ENCODE measurements at places on chromosomes 11 and 22.
A peak's percentile ranks its signal among the peaks of the same experiment; 100 is the strongest.

- DNase-seq, result no peak
Measured at GRCh38 chr22:44042249-44043218, 18.4 kb downstream of the PARVB start.

- DNase-seq, result peak; percentile 55
Measured at GRCh38 chr22:25942856-25943411, 200.9 kb downstream of the MYO18B start.

- no peak for DNase-seq
Measured at GRCh38 chr11:99568808-99569207, 548.1 kb downstream of the CNTN5 start.

DNA sequence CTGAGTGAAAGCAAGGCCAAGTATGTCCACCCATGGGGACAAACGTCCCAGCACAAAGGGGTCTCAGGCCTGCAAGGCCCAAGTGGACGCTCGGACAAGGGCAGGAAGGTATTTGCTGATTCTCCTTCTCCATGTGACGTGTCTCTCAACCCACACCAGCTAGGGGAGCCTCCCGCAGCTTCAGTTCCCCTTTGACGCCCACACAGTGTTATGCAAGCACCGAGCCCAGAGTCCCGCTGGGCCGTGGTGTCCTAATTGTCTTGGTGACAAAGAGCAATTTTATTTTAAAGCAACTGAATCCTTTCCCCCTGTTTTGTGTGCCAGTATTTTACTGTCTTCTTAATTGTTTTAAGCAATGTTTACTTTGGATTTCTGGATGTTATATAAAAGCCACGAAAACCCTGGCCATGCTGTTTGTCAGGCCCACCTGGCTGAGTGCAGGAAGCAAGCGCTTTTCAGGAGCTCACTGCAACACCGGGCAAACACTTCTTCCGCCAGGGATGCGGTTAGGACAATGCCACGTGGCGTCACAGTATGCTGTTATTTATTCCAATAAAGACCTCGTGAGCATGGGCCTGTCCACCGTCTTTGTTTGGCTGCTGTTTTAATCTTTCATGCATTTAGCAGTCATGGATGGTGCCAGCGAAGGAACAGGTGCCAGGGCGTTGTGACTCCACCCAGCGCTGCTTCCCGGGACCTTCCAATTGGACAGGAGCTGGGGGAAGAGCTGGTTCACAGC, 8.2 kb upstream of the PARVG start:
- no peak for DNase-seq

DNA sequence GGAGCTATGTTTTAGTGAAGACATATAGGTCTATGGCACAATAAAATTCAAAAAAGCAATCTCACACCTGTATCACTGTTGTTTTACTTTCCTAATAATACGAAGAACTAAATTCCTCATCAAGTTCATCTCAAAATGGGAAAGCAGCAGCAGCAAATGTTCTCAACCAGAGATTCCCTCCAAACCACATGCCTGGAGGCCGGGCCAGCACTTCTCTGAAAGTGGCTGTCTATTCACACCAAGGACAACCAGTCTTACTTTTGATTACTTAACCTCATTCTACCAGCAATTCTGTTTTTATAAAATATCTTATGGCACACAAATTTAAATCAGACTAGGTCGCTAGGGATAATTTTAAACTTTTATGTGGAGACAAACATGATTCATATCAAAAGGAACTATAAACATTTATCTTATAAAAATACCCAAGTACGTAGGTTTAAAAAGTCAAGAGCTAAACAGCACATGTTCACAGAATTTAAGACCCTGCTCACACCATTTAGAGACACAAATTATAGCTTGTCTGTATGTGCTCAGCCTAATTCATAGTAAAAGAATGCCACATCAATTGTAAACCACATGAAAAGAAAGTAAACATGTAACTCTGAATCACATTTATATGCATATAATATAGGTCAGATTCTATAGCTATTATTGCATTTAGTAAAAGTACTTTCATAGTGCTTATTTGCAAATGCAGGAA, 46.1 kb downstream of the RRAS2 start:
- DNase-seq, result no peak

- no peak for DNase-seq
Measured at GRCh38 chr22:36152088-36152487, 8.5 kb downstream of the APOL3 start.

DNA sequence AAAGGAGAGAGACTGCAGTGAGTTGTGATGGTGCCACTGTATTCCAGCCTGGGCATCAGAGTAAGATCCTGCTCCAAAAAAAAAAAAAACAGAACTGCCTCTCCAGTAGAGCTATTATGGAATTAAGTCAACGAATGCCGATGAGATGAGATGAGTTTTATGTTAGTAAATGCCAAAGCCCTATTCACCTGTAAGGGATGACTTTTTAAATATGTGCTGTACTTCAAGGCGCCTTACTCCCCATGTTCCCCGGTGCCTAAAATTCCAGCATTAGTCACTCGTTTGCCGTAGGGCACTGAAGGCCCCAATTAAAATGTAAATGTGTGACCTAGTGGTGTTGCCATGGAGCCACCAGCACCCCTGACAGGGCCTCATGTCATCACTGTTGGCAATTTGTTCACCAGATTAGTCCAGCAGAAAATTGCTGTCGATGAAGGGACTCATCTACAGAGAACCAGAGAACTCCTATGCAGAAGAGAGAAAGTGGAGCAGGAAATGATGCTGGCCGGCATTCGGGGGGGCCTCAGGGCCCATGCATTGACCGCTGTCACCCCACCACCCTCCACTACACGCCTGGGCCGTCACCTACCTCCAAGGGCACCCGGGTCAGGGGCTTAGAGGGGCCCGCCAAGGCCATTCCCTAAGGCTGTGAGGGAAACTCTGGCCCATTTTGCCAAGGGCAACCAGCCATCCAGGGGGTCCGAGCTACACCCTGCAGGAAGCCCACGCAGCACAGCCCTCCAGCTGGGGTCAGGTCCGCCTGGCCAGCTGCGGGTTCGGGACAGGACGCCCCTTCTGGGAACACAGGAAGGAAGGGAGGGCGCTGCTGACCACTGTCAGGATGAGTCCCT, 17.8 kb downstream of the LIF start:
- DNase-seq, result no peak

GRCh38 chr11:41921746-41922390, 462.4 kb upstream of the LRRC4C start:
- peak; percentile 60 for DNase-seq

DNA sequence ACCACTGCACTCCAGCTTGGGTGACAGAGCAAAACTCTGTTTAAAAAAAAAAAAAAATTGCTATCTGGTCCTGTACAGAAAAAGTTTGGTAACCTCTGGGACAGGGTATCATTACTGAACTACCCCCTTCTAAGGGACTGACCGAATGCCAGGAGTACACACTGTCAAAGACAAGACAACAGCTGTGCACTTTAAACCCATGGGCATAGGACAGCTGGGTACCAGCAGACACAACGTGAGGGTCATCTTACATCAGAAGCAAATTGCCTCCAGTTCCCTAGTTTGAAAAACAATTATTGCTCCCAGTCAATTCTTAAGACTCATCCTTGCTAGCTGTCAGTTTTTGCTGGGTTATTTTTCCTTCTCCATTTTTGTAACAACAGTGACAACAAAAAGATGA, 17.8 kb downstream of the CD59 start:
- DNase-seq, result no peak

DNA sequence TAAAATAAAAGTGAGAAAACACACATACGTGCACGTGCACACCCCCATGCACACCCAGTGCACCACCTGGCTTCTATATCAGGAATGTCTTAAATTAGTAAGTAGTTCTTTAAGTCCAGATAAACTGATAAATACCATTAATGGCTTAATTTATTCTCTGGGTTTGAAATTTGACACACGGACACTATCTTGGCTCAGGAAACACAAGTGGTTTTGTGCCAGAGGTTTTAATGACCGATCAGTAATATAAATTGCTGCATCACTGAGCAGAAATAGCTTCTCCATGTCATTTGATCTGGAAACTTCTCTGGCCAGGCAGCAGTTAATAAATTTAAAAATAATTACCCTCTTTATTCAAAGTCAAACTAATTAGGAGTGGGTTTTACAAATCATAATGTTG, 101.5 kb upstream of the NNMT start:
- no peak for DNase-seq

DNA sequence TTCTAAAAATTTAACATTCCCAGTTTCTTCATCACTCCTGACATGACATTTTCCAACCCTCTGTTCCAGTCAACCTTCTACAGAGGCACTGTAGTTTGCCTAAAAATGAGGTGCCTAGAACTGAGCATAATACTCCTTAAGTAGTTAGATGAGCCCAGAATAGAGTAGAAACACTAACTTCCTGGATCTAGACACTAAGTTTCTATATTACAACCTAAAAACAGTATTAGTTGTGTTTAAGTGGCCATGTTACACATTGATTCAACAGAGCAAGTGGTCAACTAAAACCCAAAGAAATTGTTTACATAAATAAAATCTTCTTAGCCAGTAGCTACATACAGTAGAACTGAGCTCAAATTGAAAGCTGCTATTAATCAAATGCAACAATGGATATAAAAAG, 1.3 kb downstream of the HPS5 start:
- DNase-seq, result no peak

DNA sequence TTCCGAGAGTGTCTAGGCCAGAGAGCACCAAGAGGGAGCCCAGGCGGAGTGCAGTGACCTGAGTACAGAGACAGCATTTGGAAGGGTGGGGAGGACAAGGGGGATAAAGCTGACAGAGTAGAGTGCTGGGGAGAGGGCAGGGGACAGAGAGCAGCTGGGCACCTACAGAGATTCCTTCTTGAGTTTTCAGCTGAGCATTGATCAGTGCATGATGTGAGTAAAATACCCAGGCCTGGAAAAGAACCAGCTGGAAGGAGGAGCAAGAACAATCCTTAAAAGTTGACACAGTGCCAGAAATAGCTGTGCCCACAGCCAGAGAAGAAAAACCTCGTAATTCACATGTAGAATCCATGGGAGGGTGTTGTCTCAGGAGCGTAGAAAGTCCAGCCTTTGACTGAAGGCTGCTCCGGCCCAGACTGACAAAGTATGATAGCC, 33.9 kb upstream of the PANX2 start:
- no peak for DNase-seq
